Heart right ventricle (tissue), 16 donors: ENCODE measurements at places on chromosomes 4 and X.

GRCh38 chr4:78171482-78171881 is 114.4 kb downstream of the FRAS1 start:
- no peak for DNase-seq

GRCh38 chr4:126395664-126396063 is 1080.9 kb downstream of the FAT4 start:
- no peak for DNase-seq

DNA sequence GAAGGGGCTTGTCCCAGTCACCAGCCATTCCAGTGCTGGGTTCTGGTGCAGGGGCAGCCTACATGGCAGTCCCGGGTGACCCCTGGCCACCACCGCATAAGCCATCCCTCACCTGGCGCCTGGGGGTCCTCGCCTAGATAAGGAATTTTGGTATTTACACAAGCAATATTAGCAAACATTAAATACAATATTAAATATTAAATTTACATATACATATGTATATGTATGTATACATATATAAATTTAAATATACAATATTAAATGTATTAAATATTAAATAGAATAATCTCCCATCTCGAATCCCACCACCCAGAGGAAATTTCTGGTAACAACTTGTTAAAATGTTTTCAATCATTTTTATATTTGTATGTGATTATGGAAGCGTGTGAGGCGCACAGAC is 104.6 kb upstream of the AFAP1 start:
- DNase-seq, result no peak

- DNase-seq, result no peak
Observed at GRCh38 chr4:78179196-78179595, 122.1 kb downstream of the FRAS1 start.

GRCh38 chr4:184317234-184317918 is 99.7 kb upstream of the ENPP6 start:
- no peak for DNase-seq
